ENCODE measurements at places on chromosomes 1 and 21. TPM values are rescaled to one million over a fixed set of nuclear protein-coding genes. Genes with fewer than 3 reads are reported as not detected.

- no peak for DNase-seq
Measured at GRCh38 chr1:118257946-118258345, 72.9 kb upstream of the SPAG17 start.

GRCh38 chr1:155622191-155622590, 12.2 kb downstream of the MSTO1 start:
- DNase-seq = no peak

- no peak for DNase-seq
Measured at GRCh38 chr1:243415663-243416408, 160.0 kb downstream of the SDCCAG8 start.

- DNase-seq = no peak
Measured at GRCh38 chr1:31731049-31731565, 27.3 kb upstream of the COL16A1 start.

GRCh38 chr1:39826583-39826982, 37.9 kb upstream of the BMP8B start:
- no peak for DNase-seq

DNA sequence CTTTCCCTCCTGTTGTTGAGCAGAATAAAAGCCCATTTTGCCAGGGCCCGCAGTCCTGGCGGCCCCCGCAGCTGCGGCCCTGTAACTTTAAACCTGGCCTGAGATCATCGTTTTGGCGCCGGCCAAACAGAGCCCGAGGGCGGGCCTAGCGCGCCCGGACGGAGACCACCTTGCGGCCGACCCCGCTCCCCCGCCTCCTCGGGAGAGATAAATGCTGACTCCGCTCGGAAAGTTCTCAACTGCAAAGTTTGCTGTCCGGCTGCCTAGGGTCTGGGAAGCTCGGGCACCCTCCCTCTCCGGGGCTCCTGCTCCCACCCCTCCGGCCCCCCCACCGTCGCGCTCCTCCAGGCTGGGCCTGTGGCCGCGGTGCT, at the start of gene PDPN:
Gene PDPN (plus strand): TSS at position 238 of the 371 bp plus-strand sequence. CDS start 202 bp downstream, outside the sequence.
- peak; percentile 32 for DNase-seq

RAP1GAP gene
- 0.36 TPM for total RNA-seq
